Activated CD4-positive, alpha-beta T cell treated with anti-CD3 and anti-CD28 coated beads, Interleukin-2, amount 10 ng/mL, durations not matched to agents 24 days and 14 days (primary cell): ENCODE measurements at places on chromosomes 7 and 10. TPM values are rescaled to one million over a fixed set of nuclear protein-coding genes. Genes with fewer than 3 reads are reported as not detected.
A peak's percentile ranks its signal among the peaks of the same experiment; 100 is the strongest.

DNA sequence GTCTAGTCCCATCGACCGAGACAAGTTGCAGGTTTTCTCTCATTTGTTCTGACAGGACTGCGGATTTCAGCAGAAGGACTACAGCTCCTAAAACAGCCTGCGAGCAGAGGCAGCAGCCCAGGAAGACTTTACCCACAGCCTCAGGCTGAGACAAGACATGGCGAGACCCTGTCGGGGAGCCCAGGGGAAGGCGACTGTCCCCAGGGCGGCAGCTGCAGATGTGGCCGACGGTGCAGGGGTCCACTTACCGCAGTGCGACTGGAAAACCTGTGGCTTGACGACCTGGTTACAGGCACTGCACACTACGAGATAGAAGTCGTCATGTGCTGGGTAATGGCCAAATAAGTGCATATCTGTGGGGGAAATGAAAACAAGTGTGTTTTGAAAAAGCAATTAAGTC is 88.0 kb downstream of the ATXN7L1 start:
- H3K4me3 ChIP-seq, result no peak overlapping the region
- H3K27ac ChIP-seq, result no peak overlapping the region
- peaks cover 19% of the 10 kb centered on the region for H3K27me3 ChIP-seq
- no peak for DNase-seq
- H3K4me1 ChIP-seq, result peaks cover 4% of the 10 kb centered on the region

- DNase-seq, result no peak
- peaks cover 12% of the 10 kb centered on the region for H3K27me3 ChIP-seq
- H3K36me3 ChIP-seq, result no peaks in the 10 kb centered on the region
Observed at GRCh38 chr7:77501192-77501515, 35.9 kb upstream of the PTPN12 start.

GRCh38 chr7:130998993-130999602 is 265.1 kb upstream of the KLF14 start:
- peaks cover 27% of the 10 kb centered on the region for H3K36me3 ChIP-seq
- no peak for DNase-seq
- H3K4me1 ChIP-seq, result peaks cover 50% of the 10 kb centered on the region
- H3K27ac ChIP-seq, result peak overlapping the region; percentile 82

DNA sequence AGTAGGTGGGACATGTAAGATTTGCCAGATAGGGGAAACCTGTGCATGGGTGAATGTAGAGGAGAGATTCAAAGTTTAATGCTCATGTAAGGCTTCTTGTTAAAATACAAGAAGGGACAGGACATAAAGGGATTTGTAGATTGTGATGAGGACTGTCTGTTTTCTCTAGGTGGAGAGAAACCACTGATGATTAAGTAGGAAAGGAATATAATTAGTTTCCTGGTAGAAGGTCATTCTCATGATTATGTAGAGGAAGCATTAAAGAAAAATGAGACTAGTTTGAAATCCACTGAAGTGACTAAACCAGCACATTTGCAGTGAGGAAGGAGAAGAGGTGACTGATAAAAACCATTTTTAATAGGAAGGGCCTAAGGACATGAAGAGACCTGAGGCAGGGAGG is 19.6 kb upstream of the MACC1 start:
- no peak overlapping the region for H3K4me3 ChIP-seq
- H3K36me3 ChIP-seq, result no peaks in the 10 kb centered on the region
- H3K4me1 ChIP-seq, result peaks cover 4% of the 10 kb centered on the region
- peaks cover 2% of the 10 kb centered on the region for H3K27me3 ChIP-seq

DNA sequence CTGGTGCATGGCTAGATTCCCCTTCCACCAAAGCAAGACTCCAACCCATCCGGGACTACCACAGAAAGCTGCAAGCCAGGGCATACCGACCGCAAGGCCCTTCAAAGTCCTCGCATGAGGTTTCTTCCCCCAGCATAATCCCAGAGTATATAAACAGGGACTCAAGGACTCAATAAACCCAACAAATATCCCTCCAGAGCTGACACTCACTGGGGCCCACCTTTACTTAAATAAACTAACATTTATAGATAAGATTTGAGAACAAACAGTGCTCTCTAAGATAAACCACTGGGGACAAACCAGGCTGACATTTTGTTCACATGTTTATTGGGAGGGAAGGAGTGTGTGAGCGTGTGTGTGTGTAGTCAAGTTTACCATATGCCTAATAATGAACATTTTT is 138.2 kb downstream of the ADAM12 start:
- peaks cover 2% of the 10 kb centered on the region for H3K36me3 ChIP-seq
- DNase-seq, result no peak
- no peak overlapping the region for H3K4me3 ChIP-seq
- H3K27me3 ChIP-seq, result no peaks in the 10 kb centered on the region

DNA sequence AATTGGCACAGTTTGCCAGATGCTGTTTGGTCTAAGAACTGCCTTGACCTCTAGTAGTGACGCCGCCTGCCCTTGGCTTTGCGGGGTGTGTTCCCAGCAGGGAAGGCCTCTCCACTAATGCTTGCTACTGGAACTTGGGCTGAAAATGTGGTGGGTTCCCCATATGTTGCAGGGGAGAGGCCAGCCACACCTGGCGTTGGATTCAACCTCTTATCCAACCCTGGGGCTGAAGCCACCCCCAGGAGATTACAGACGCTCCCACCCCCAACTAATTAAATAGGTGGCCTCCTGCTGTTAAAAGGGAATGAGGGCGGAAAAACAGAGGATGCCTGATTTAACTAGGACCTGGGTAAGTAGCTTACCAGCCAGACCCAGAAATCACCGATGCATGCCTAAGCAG is 19.2 kb upstream of the ATOH7 start:
- peaks cover 4% of the 10 kb centered on the region for H3K4me1 ChIP-seq
- DNase-seq, result no peak
- no peak overlapping the region for H3K27ac ChIP-seq
- no peaks in the 10 kb centered on the region for H3K36me3 ChIP-seq

- H3K27me3 ChIP-seq, result no peaks in the 10 kb centered on the region
- no peaks in the 10 kb centered on the region for H3K36me3 ChIP-seq
- H3K4me1 ChIP-seq, result peaks cover 3% of the 10 kb centered on the region
- no peak overlapping the region for H3K4me3 ChIP-seq
- no peak overlapping the region for H3K27ac ChIP-seq
Observed at GRCh38 chr10:47059606-47060311, 148.5 kb downstream of the PTPN20 start.

DNA sequence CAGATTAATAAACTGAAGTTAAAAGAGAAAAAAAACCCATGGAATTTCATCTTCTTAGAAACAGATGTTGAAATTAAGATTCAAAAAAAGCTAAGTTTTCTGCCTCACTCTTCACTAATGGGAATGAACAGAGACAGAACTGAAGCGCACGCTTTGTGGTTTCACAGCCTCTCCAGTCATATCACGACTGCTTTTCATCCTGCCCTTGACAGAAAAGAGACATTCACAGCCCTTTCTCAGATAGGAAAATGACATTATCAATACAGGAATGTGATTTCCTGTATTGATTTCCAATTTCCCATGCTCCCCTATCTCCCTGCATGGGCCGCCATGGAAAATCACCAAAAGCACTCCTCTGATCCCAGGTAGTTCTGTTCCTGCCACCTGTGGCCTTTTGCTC is 108.2 kb downstream of the PFKFB3 start:
- no peak overlapping the region for H3K27ac ChIP-seq
- H3K27me3 ChIP-seq, result peaks cover 1% of the 10 kb centered on the region
- peaks cover 14% of the 10 kb centered on the region for H3K36me3 ChIP-seq
- H3K4me3 ChIP-seq, result no peak overlapping the region
- peaks cover 8% of the 10 kb centered on the region for H3K4me1 ChIP-seq

- no peak overlapping the region for H3K27ac ChIP-seq
- no peaks in the 10 kb centered on the region for H3K27me3 ChIP-seq
- DNase-seq, result no peak
Observed at GRCh38 chr10:10256860-10257259, 760.8 kb upstream of the CELF2 start.

DNA sequence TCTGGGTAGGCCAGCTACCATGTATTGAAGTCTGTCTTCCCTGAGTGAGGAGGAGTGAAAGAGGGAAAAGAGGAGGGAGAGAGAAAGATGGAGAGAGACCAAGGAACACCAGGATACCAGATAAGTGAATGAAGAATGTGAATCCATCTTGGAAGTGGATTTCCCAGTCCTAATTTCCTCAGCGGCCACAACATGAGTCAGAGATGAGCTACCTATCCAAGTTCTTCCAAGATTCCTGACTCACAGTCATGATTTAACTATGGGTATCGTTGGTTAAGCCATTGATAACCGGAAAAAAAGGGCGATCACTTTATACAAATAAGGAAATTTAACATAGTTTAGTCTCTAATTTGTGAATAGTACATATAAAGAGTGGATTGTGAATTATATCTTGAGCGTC is 561.8 kb downstream of the ATRNL1 start:
- H3K36me3 ChIP-seq, result no peaks in the 10 kb centered on the region
- H3K27ac ChIP-seq, result no peak overlapping the region
- H3K27me3 ChIP-seq, result no peaks in the 10 kb centered on the region
- no peak overlapping the region for H3K4me3 ChIP-seq

- peak overlapping the region; percentile 98 for H3K27ac ChIP-seq
- peak overlapping the region; percentile 94 for H3K4me3 ChIP-seq
- DNase-seq, result no peak
- peaks cover 62% of the 10 kb centered on the region for H3K4me1 ChIP-seq
Observed at GRCh38 chr10:102116656-102117055, 3.5 kb downstream of the LDB1 start.

DNA sequence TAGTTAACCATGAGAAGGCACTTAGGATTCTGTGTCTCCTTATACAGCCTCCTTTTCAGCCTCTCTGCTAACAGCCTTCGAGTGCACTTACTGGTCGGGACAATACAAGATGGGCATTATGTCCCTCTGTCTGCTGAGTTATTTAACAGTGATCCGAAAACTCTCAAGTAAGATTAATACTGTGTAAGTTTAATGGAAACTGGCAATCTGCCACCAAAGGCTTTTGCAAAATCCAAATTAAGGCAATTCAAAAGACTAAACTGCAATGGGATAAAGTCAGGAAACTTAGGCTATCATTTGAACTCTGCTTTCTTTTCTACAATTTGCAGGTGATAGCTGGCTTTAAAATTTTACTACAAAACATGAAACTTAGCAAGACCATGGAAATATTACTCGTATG is 477.8 kb downstream of the TFEC start:
- no peak overlapping the region for H3K4me3 ChIP-seq
- no peaks in the 10 kb centered on the region for H3K36me3 ChIP-seq
- DNase-seq, result no peak
- no peaks in the 10 kb centered on the region for H3K4me1 ChIP-seq

- no peak overlapping the region for H3K27ac ChIP-seq
- H3K4me3 ChIP-seq, result no peak overlapping the region
- no peaks in the 10 kb centered on the region for H3K4me1 ChIP-seq
- H3K36me3 ChIP-seq, result no peaks in the 10 kb centered on the region
Observed at GRCh38 chr7:145696071-145696470, 420.5 kb upstream of the CNTNAP2 start.

- no peak overlapping the region for H3K4me3 ChIP-seq
- peaks cover 25% of the 10 kb centered on the region for H3K36me3 ChIP-seq
- H3K4me1 ChIP-seq, result peaks cover 2% of the 10 kb centered on the region
- H3K27ac ChIP-seq, result no peak overlapping the region
- no peak for DNase-seq
- H3K27me3 ChIP-seq, result no peaks in the 10 kb centered on the region
Observed at GRCh38 chr10:100934084-100934659, 21.4 kb downstream of the SLF2 start.

GRCh38 chr10:84224411-84225028 is 824 bp downstream of the LRIT2 start:
- DNase-seq, result no peak
- H3K27me3 ChIP-seq, result peaks cover 4% of the 10 kb centered on the region
- H3K27ac ChIP-seq, result no peak overlapping the region
- H3K4me3 ChIP-seq, result no peak overlapping the region
- H3K4me1 ChIP-seq, result no peaks in the 10 kb centered on the region
- no peaks in the 10 kb centered on the region for H3K36me3 ChIP-seq

- no peaks in the 10 kb centered on the region for H3K36me3 ChIP-seq
- no peak overlapping the region for H3K27ac ChIP-seq
- no peak overlapping the region for H3K4me3 ChIP-seq
- no peaks in the 10 kb centered on the region for H3K4me1 ChIP-seq
- H3K27me3 ChIP-seq, result peaks cover 3% of the 10 kb centered on the region
Observed at GRCh38 chr7:16778476-16778875, 24.9 kb downstream of the TSPAN13 start.

- no peaks in the 10 kb centered on the region for H3K27me3 ChIP-seq
- DNase-seq, result no peak
- peaks cover 5% of the 10 kb centered on the region for H3K4me1 ChIP-seq
- H3K36me3 ChIP-seq, result no peaks in the 10 kb centered on the region
Observed at GRCh38 chr10:21369697-21370096, 155.8 kb downstream of the SKIDA1 start.

- no peak overlapping the region for H3K27ac ChIP-seq
- H3K27me3 ChIP-seq, result no peaks in the 10 kb centered on the region
- H3K4me1 ChIP-seq, result no peaks in the 10 kb centered on the region
- H3K4me3 ChIP-seq, result no peak overlapping the region
- DNase-seq, result no peak
Observed at GRCh38 chr7:122727354-122727753, 24.6 kb upstream of the RNF148 start.

DNA sequence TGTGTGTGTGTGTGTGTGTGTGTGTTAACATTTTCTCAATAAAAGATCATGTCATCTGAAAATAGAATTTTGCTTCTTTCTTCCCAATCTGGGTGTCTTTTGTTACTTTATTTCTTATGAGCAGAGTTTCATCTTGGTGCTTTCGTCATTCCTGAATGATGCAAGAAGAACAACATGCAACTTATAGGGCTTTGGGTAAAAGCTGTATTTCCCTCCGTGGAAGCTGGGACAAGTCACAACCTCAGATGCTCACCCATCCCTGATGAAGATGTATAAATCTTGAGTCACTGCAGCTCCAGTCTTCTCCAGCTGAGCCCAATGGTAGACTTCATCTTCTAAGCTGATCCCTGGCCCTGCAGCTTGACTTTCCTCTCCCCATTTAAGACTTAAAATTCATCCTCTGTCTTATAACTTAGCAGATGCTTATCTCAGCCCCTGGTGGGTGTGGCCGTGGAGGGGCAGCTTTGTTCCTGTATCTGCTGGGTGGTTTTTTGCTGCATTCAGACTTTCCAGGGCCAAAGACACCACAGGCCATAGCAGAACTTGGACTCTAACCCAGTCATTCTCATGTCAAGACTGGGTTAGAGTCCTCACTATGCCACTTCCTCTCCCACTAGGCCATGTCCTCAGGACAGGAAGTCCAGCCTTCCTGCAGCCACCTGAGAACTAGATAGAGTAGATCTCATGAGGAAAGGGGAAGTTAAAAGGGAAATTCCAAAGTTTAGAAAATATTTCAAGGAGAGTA is 356.4 kb downstream of the TNS3 start:
- no peak overlapping the region for H3K4me3 ChIP-seq
- no peaks in the 10 kb centered on the region for H3K27me3 ChIP-seq
- no peak overlapping the region for H3K27ac ChIP-seq
- no peaks in the 10 kb centered on the region for H3K36me3 ChIP-seq

PRPS1L1 gene
- total RNA-seq, result not detected in 2 replicates

ASIC3 gene
- total RNA-seq, result 3.5 and 4.0 TPM in 2 replicates

SEMA3A gene
- 0.14 and 0.26 TPM in 2 replicates for total RNA-seq

GBX1 gene
- not detected in 2 replicates for total RNA-seq

KEL gene
- total RNA-seq, result 0.12 and 0.37 TPM in 2 replicates

VGF gene
- total RNA-seq, result 0.23 and 0.28 TPM in 2 replicates

GCC1 gene
- 14.8 and 15.6 TPM in 2 replicates for total RNA-seq

FAM24B gene
- total RNA-seq, result 14.2 and 15.2 TPM in 2 replicates

CCDC146 gene
- 1.5 and 2.3 TPM in 2 replicates for total RNA-seq

MOGAT3 gene
- not detected in 2 replicates for total RNA-seq

PDE6C gene
- not detected in 2 replicates for total RNA-seq

MYH16 gene
- total RNA-seq, result not detected in 2 replicates
